ENCODE measurements at places on chromosomes 4 and X.

- no peak for DNase-seq
These were observed 819 bp downstream of the PDLIM3 start for GRCh38 chr4:185534511-185534865.

DNA sequence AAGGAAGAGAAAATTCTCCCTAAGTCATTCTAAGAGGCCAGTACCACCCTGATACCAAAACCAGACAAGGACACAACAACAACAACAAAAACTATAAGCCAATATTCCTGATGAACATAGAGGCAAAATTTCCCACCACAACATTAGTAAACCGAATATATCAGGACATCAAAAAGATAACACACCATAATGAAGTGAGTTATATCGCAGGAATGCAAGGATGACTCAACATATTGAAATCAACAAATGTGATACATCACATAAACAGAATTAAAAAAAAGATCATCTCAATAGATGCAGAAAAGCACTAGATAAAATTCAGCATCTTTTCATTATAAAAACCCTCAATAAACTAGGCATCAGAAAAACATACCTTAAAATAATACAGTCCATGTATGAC is 1844.4 kb upstream of the PCDH10 start:
- DNase-seq = no peak

DNA sequence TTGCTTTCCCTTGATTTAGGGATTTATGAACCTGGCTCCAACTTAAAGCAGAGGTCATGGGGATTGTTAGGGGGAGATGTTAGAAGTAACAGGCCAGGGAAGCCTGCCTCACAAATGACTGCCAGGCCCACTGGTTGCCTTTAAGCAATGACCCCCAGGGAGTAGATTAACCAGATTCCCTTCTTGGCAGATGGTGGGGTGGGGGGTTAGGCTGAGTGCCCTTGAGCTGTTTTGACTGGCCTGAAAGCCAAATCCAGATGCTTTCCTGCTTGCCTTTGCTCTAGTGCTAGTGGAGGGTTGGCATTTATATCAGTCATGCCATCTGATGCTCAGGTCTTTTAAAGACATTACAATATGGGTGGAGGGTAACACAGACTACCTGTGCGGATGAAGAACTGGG is 128.1 kb downstream of the TMEM164 start:
- no peak for DNase-seq

- no peak for DNase-seq
These were observed 19.7 kb downstream of the CLRN2 start for GRCh38 chr4:17534705-17535104.

DNA sequence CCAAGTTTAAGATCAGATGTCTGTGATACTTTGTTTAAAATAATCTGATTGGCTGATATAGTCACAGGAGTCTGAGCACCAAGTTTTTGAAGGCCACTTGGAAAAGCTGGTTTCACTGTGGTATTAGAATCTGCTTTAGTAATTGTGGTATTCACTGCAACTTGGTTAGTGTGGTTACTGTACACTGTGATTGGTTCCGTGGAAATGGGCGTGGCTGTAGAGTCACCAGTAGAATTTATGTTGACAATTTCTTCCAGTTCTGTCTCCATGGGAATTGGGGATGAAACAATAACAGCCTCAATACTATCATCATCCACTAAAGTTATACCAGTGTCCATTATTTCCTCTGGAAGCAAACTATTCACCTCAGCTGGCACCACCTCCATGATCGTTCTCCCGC is 26.2 kb downstream of the LIN54 start:
- no peak for DNase-seq

DNA sequence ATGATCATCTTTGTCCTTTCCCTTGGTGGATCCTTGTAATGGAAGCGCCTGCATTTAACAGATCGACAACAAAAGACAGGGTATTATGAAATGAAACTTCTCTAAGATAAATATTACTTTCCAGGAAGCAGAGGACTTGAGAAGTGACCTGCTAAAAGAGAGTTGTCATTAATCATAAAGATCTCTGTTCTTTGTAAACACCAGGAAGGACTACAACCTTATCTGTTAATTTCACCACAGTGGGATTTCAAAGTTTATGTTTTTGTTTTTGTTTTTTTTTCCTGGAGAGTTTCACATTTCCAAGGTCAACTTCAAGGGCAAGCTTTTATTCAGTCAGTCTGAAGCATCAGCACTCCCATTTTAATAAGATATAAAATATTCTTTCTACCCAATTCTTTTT is 170.9 kb downstream of the RCHY1 start:
- DNase-seq = no peak

GRCh38 chr4:163815776-163816175 is 321.3 kb downstream of the TMA16 start:
- DNase-seq = no peak

GRCh38 chr4:179486570-179487335 is 2044.5 kb upstream of the AGA start:
- DNase-seq = no peak

- DNase-seq = no peak
These were observed 15.5 kb downstream of the PAGE4 start for GRCh38 chrX:49844611-49845010.

DNA sequence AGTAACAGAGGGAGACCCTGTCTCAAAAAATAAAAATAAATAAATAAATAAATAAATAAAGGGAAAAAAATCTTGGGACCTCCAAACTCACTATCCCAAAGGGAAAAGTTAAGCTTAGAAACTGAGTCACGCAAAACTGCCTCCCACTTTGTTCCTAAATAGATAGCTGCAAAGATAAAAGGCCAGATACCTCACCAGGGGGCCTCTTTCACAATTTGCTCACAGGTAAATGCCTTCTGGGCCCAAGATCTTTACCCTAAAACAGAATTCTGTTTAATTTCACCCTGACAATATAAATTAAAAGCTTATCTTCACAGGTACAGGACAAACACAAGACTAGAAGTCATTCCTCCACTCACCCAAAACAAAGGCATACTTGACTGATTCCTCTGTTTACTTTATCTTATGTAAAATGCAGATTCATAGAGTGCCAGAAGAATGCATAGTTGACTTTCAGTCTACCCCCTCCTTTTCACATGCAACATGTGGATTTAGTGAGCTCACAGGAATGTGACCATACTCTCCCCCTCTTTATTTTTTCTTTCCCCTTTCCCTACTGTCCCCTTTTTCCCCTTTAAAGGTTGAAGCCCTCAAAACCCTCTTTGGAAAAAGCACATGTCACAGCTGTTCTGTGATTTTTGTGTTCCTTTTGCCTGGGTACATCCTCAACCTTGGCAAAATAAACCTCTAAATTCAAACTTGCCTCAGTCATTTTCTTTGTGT is 23.4 kb downstream of the ELF2 start:
- no peak for DNase-seq

- DNase-seq = no peak
These were observed 98.1 kb upstream of the EGFL6 start for GRCh38 chrX:13471269-13471668.

- no peak for DNase-seq
These were observed 12.5 kb upstream of the RAB28 start for GRCh38 chr4:13496605-13497004.

- DNase-seq = no peak
These were observed 100.6 kb downstream of the CHIC2 start for GRCh38 chr4:53963781-53964180.

- no peak for DNase-seq
These were observed 71.3 kb upstream of the PUDP start for GRCh38 chrX:7219153-7219705.

- DNase-seq = no peak
These were observed 246.6 kb downstream of the OPHN1 start for GRCh38 chrX:68186552-68187262.

- no peak for DNase-seq
These were observed 79.7 kb downstream of the GRIA3 start for GRCh38 chrX:123263747-123264146.

- no peak for DNase-seq
These were observed 43.9 kb downstream of the C4orf50 start for GRCh38 chr4:5974321-5974720.

DNA sequence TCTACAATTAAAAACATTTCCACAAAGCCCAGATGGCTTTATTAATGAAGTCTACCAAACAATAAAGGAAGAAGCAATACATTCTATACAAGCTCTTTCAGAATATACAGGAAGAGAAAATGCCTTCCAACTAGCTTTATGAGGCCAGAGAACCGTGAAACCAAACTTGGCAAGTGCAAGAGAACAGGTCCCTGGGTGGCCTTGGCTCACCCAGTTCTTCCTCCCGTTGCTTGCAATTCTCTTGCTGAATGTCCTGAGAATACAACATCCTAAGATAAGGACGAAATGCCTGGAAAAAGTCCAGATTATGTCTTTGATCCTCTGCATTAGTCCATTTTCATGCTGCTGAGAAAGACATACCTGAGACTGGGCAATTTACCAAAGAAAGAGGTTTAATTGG is 204.9 kb downstream of the MAD2L1 start:
- DNase-seq = no peak

DNA sequence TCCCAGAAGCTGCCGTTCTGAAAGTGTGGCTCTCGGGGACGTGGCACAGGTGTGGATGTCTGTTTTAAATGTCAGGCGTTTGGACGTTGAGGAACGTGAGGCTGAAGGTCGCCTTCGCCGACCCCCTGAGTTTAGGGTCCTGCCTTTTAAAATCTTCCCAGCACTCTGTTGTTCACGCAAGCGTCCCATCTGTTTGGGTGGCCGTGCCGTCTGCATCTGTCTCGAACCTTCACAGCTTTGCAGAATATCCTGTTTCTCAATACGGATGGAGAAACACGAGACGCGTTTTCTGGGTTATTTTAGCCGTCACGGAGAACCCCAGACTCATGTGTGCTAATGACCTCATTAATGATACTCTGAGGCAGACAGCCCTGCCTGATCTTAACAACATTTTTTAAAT is 31.5 kb downstream of the SHOX start:
- DNase-seq = no peak

GRCh38 chr4:27742816-27743215 is 882.2 kb downstream of the STIM2 start:
- DNase-seq = no peak

GRCh38 chr4:176964116-176964691 is 171.5 kb upstream of the VEGFC start:
- no peak for DNase-seq

- no peak for DNase-seq
These were observed 231.0 kb upstream of the PCDH10 start for GRCh38 chr4:132918096-132918495.

- DNase-seq = no peak
These were observed 86.4 kb downstream of the SHISA3 start for GRCh38 chr4:42483426-42484379.

- DNase-seq = no peak
These were observed 142.9 kb downstream of the ANAPC10 start for GRCh38 chr4:144955104-144955503.
